ENCODE measurements at places on chromosomes 2 and 18.

- DNase-seq: no peak
These were observed 356.1 kb upstream of the ETAA1 start for GRCh38 chr2:67041051-67041450.

DNA sequence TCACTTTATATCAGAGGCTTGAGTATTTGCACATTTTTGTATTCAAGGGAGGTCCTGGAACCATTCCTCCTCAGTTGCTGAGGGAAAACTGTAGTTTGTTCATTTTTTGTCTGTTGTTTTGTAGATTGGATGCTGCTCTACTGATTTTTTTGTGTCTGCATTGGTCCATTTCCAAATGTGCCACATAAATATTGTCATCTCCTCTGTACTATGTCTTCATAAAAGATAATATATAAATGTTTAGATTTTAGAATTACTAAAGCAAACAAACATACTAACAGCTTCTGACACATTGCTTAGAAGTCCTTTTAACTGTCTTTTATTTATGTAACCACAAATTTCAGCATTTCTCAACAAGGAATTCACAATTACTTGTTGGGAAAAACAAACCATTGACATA, 356.8 kb downstream of the PLCL1 start:
- DNase-seq: no peak

- peak; percentile 16 for DNase-seq
These were observed 49.3 kb downstream of the DSEL start for GRCh38 chr18:67467188-67467587.

GRCh38 chr2:162401871-162402270, 57.9 kb downstream of the GCA start:
- DNase-seq: no peak

- DNase-seq: no peak
These were observed 98.0 kb downstream of the STK39 start for GRCh38 chr2:168149150-168149974.

DNA sequence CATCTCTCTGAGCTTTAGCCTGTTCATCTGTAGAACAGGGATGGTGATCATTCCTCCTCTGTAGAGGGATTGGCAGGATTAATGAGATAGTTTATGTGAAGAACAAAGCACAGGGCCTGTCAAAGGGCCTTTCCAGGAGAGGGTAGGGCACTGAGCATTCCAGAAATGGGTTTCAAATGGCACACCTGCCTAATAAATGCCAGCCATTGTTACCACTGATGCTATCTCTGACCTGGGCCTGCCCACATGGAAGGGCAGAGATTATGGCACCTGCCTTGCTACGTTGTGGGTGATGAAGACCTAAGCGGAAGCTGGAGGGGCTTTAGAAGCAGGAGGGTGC, 31.0 kb upstream of the GMPPA start:
- no peak for DNase-seq

- DNase-seq: no peak
These were observed 183.7 kb downstream of the GFPT1 start for GRCh38 chr2:69203166-69203985.

Measured in thyroid gland (tissue), 4 donors.